ENCODE measurements at places on chromosomes 4 and X.

DNA sequence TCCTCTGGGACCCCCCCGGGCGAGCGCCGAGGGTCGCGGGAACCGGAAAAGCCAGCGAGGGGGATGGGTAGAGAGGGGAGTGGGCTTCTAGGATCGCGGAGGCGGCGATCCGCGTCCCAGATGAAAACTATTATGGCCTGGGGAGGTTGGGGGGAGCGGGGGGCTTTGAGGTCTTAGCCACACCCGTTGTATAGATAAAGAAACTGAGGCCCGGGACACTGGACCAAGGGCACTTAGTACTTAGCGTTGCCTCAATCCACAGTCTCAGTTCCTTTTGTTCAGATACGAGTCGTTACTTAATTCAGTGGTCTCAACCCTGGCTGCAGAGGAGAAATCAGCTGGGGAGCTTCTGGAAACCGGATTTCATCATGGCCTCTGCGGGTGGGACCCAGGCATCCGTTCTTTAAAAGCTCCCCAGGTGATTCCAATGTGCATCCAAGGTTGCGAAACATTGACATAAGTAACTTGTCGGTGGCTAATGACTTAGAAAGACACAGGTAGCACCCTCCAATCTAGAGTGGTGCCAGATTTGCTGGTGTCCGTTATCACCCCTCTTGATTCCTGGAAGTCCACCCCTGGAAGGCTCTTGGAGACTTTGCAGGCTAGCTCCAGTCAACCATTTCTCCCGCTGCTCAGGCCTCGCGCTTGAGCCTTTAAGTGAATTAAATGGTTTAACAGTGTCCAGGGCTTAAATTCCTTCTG, 90.7 kb downstream of the GEMIN8 start:
- DNase-seq, result no peak

GRCh38 chr4:182538031-182538430, 294.8 kb downstream of the TENM3 start:
- no peak for DNase-seq

DNA sequence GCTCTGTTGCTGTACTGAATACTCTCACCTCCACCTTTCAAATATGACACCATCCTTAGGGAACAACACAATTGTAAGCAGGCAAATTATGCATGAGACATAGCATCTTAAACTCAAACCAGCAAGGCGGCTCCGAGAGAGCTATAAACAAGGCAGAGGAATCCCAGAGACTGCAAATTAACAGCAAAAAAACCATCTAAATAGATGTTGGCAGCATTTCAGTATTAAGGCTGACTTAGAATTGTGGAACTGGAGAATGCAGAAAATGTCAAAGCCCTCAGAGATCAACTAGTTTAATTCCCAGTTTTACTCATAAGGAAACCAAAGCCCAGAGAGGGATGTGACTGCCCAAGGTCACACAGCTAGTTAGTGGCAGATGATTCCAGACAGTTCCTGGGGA, 37.2 kb upstream of the SPANXC start:
- no peak for DNase-seq

DNA sequence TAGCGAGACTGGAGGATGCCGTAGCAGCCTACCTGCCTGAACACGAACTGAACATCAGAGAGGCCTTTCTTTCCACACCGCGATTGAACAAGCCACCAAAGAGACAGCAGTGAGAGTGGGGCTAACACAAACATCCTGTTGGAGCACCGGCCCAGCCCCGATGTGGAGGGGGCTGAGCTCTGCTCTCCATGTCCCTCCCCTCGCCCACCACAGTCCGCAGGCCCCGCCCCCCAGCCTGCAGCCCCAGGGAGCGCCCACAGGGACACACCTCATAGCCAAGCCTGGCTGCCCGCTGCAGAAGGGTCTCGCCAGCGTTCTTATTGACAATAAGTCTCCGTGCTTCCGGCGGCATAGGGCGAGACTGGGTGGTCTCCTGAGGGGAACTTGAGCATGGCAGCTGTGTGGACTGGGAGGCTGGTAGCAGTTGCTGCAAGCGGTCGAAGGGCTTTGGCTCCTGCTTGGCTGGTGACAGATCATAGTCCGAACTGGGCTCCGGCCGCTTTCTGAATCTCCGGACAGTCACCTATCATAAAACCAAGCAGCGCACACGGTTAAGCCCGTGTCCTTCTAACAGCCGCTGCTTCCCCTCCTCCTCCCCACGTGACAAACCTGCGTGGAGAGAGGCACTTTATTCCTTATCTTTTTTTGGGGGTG, 35.8 kb downstream of the BCOR start:
- DNase-seq, result no peak

DNA sequence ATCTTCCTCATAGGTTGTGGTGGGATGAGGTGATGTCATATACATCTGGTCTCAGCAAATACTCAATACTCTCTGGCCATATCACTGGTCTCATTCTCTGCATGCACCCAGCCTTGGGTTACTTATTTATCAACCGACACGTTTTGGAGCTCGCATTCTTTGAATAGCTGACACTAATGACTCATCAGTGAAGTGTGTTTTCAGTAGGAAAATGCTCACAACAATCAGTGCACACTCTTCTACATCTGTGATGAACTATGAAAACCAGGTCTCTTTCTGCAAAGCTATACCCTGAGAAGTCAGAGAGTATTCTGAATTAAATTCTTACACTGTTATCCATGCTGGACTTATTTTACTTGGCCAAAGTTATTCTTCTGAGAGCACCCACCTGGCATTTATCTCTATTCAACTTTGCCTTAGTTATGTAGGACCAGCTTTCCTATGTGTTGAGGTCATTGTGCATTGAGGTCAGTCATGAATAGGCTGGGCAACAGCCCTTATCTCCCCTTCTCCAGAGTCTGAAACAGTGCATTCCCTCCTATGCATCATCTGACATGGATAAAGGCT, 58.7 kb upstream of the DHX15 start:
- no peak for DNase-seq

GRCh38 chrX:148540671-148541583, 40.5 kb downstream of the AFF2 start:
- DNase-seq, result no peak

GRCh38 chr4:174177536-174177935, 105.9 kb downstream of the FBXO8 start:
- no peak for DNase-seq

DNA sequence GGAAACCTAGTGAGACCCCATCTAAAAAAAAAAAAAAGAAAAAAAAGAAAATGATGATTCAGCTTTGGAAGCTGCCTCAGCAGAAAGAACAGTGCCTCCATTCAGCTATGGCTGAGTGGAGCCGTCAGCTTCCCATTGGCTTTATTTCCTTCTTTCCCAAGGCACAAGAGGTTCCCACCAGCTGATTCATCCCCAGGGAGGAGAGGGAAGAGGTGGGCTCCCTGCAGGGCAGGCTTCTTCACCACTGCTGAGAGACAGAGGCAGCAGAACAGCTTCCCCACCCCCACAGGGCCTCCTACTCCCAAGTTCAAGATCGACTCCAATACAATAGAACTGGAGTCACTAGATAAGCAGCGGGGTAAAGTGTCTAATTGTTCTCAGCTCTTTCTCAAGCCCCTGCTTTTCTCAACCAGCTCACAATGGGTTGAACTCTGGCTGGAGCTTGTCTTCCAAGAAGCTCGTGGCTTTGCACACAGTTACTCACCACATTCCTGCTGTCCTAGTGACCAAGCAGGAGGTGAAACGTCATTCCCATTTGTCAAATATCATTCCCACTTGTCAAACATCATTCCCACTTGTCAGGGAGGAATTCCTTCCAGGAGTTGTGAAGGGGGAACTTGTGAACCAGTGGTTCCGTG, 47.8 kb downstream of the FHDC1 start:
- DNase-seq, result no peak

DNA sequence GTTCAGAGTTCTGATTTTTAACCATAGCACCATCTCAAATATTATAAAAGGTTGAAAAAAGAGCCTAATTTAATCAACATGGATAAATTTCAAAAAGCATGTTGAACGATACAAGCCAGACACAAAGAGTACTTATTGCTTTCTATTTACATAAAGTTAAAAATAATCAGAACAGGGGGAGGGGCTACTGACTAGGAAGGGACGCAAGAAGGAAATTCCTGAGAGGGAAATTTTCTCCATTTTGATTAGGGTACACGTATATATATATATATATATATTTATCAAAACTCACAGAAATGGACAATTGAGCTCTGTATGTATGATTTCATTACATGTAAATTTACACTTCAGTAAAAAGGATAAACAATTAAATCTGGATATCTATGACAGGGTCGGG, 482 bp upstream of the MBTPS2 start:
- DNase-seq, result peak; percentile 29

DNA sequence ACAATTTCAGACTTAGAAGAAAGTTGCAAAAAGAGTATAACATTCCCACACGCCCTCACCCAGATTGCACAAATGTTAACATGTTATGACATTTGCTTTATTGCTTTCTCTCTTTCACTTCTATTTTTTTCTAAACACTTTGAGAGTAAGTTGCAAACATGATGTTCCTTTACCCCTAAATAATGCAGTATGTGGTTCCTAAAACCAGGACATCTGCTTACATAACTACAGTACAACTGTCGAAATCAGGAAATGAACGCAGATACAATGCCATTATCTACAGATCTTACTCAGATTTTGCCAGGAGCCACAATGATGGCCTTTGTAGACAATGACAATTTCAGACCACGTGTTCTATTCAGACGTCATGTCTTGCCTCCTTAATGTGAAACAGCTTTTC, 22.4 kb downstream of the SH3TC1 start:
- DNase-seq, result no peak

DNA sequence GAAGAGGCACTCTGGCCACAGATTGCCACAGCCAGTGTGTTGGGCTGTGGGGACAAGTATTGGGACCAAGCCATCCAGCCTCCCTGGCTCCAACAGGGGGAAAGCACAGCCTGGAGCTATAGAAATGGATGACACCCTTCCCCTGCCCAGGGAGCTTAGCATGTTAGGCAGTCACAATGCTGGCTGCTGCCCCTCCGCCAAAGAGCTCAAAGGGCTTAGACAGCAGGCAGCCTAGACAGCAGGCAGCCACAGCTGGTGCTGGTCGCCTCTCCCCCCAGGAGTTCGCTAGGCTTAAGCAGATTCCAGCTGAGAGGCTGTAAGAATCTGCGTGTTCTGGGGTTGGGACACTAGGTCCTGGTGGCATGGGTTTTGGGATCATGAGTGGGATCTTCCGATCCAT, 94.5 kb upstream of the MXRA5 start:
- DNase-seq, result no peak

- DNase-seq, result no peak
Observed at GRCh38 chr4:45004326-45004725, 278.0 kb upstream of the GNPDA2 start.

DNA sequence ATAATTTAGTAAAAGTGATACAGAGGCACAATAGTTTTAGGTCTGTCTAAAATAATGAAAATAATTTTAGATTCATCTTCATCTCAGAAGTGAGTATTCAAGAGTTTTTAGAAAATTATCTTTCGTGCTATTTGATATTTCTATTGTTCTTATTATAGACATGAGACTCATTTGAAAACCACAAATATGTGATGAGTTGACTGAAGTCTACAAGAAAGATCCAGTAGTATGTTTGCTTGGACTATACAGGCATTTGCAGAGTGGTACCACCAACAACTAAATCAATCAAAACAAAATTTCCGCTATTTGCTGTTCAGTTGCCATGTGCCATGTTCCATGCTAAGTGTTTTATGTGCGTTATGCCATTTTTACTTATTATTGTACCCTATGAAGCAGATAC, 1318.5 kb downstream of the STIM2 start:
- DNase-seq, result no peak

DNA sequence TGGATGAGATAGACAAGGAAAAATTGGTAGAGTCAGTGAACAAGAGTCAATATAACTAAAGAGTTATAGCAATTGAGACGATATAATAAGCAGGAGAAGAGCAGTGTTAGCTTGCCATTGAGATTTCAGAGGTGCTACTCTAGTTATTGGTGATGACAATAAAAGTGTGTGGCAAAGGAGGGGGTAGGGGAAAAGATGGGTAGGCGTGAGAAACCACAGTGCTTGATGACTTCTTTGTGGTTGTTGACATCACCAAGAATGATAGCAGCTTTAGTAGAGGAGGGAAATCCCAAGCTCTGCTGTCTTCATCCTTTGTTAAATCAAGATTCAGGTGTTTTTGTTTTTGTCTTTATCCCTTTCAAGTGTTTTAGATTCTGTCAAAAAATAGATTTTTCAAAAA, 179.9 kb upstream of the PPP3CA start:
- no peak for DNase-seq

DNA sequence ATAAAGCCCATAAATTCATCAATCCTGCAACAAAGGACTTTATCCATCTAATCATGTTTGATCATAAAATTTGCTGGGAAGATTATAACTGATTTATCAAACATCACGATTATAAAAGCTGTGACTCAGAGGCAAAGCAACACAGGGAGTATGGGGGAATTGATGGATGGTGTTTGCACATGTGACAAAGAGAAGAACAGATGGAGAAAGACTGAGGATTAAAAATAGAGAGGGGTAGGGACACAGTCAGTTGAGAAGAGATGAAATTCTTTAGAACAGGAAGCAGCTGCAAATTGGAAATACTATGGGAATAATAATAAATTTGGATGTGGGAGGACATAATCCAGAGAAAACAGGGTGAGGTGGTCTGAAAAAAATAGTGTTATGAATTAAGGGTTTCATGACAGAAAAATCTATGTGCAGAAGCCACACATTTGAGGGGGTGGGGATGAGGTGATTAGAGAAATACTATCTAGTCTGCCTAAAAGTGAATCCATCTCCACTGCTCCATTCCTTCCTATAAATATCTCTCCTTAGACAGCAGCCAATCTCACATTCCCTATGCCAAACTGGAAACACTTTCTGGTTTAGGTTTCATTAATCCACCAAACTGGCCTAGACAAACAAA, 6.2 kb downstream of the PRR32 start:
- DNase-seq, result no peak

DNA sequence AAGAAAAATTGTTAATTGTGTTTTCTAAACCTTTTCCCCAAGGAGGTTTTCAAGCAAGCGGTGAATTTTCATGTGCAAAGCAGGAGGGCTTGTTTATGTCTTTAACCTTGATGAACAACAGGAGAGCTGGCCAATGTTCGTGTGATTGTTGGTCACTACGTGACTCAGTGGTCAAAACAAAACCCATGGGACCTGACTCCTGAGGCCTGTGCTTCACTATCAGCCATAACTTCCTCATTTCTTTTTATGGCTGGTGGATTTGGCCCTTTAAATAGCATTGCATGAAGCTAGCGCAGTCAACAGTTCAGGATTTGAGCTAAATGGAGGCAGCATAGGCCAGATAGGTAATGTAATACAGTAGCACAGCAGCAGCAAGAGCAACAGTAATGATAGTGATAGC, 80.5 kb downstream of the MID1IP1 start:
- no peak for DNase-seq

DNA sequence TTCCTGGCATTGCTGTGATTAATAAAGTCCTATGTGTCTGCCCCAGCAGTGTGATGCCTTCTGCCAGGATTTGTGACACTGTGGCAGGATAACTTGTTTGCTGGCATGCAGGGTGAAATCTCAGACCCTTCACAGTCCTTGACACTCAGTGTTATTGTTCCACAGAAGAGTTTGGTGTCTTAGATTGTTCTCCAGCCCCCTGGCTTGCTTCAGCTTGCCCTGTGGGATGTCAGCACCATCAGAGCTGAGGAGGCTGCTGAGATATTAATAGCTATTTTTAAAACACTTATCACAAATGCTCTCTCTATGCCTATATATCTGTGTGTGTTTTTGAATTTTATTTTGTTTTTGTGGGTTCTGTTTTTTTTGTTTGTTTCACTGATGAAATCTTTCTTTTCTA, 136.9 kb downstream of the TSPAN5 start:
- DNase-seq, result no peak

Data from NCI-H2081 (cell line).